ENCODE measurements at places on chromosomes 2 and 18. TPM values are rescaled to one million over a fixed set of nuclear protein-coding genes. Genes with fewer than 3 reads are reported as not detected.

The TMEM178A gene
- total RNA-seq: not detected

The LINC00305 gene
- not detected for total RNA-seq

The MAP2 gene
- total RNA-seq: 6.0 TPM

The R3HDM1 gene
- total RNA-seq: 7.3 TPM

The ANO7 gene
- total RNA-seq: 1.1 TPM

- no peak for DNase-seq
Measured at GRCh38 chr2:129751409-129751808, 228.1 kb upstream of the RAB6C start.

DNA sequence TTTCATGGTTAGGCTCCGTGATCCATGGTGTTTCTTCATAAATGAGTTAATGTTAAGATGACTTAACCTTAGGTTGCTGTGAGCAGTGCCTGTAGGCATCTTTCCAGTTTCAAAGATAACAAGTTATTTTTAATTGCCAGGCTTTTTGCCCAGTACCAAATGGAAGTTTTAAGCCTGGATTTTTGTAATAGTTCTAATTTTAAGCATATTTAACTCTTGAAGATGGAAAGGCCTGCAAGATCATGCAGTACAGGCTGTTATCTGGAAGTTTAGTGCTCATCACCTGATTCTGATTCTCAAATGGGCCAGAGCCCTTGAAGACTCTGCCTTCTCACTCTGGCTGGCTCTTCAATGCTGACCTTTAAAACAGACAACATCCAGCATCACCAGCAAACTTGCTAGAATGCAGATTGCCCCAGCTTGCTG is 141.3 kb downstream of the NCK2 start:
- no peak for DNase-seq

GRCh38 chr2:64227603-64228125 is 83.4 kb upstream of the PELI1 start:
- no peak for DNase-seq

DNA sequence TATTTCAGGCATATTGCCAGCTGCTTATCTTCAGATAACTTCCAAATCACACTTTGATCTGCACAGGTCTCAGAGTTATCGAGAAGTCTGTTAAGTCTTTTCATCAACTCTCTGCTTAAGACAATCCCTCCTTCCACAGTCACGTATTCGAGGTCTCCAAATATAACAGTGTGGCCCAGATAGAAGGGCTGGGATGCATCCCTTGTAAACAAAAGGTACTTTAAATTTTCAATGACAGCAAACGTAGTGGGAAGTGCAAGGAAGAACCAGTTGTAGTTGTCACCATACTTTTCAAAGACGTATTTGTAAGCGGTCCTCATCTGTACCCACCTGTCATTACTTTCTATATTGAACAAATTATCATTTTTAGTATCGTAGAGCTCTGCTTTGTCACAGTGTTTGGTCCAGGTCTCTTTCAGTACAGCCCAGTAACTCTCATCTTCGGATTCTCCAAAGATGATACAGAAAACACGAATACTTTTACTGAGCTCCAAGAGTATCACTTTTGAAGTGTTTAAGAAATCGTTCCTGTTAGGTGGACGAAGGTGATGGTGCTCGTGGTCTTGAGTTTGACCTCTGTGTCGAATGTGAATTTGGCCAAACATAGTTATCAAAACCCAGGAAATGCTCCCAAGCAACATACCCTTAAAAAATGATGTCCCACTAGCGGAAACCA is 445 bp downstream of the C1GALT1C1L start:
- DNase-seq: no peak

DNA sequence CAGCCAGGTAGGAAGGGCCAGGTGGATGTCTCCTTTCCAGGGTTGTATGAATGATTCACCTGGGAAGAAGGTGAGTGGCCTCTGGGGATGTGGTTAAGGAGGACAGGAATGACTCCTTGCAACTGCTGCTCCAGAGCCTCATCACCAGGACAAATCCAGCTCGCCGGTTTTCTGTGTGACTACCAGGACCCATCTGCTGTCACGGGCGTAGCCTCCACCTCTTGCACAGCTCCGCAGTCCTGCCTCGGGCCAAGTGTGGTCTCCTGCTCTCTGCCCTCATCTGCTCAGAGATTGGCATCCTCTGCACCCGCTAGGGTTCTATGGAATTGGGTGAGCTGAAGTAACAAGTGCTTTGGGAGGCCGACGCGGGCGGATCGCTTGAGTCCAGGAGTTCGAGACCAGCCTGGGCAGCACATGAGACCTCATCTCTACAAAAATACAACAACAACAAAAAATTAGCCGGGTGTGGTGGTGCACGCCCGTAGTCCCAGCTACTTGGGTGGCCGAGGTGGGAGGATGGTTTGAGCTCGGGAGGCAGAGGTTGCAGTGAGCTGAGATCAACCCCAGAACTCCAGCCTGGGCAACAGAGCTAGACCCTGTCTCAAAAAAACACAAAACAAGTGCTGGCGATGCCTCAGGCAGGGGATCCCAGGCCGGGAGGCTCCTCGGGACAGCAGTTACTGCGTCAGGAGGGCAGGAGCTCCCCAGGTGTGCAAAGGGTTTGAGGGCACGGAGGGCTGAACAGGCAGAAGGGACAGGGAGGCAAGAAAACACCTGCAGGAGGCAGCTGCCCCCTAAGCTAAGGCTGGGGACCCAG is 831 bp upstream of the D2HGDH start:
- DNase-seq: no peak

DNA sequence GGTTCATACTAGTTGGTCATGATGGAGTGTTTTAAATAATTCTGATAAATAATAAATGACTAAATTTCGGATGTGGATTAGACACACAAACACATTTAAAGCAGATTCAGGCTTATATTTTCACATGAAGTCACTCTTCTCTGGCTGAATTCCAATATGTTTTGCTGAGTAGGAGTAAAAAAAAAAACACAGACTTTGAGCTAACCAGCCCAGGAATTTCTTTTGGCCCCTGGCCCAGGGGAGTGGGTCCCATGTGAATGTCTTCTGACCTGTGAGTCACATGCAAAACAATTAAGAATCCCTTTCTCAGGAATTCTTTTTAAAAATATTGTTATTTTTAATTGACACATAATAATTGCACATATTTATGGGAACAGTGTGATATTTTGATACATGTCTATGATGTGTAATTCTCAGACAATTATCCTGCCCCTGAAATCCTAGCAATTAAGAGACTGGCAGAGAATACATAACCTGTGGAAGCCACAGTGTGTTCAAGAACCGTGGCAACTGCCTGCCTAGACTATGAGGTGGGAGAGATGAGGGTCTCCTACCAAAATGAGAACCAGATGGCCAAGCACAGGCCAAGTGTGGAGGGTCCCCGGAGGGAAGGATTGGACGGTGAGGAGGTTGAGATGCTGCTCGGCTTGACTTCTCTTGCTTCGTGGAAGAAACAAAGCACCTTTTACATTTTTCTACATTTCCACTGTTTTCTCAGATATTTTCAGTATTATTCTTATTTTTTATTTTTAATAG is 236.4 kb downstream of the PIEZO2 start:
- DNase-seq: peak; percentile 96

GRCh38 chr2:5482929-5483331 is 209.3 kb upstream of the SOX11 start:
- DNase-seq: no peak
